IMR-90 (cell line): ENCODE measurements at places on chromosomes 3 and 15. TPM values are rescaled to one million over a fixed set of nuclear protein-coding genes. Genes with fewer than 3 reads are reported as not detected.

The CA12 gene
- total RNA-seq, result 33.7 and 36.4 TPM in 2 replicates

The GNB4 gene
- 112 and 131 TPM in 2 replicates for total RNA-seq

The DHX36 gene
- total RNA-seq, result 27.1 and 34.7 TPM in 2 replicates

The IMPG2 gene
- 0.18 and 0.28 TPM in 2 replicates for total RNA-seq

The SETD2 gene
- 20.1 and 30.3 TPM in 2 replicates for total RNA-seq

The SCAMP5 gene
- total RNA-seq, result 0.36 and 0.56 TPM in 2 replicates

The CCDC12 gene
- total RNA-seq, result 15.2 and 21.7 TPM in 2 replicates

The CCDC54 gene
- not detected in 2 replicates for total RNA-seq

The TAGLN3 gene
- total RNA-seq, result 3.2 and 3.6 TPM in 2 replicates

The C3orf85 gene
- not detected in 2 replicates for total RNA-seq

The ARNT2 gene
- total RNA-seq, result 14.7 and 19.0 TPM in 2 replicates

The LRRN1 gene
- total RNA-seq, result under 0.01 and 0.18 TPM in 2 replicates

The GP9 gene
- not detected in 2 replicates for total RNA-seq

GRCh38 chr3:67083277-67083676, 85.2 kb downstream of the KBTBD8 start:
- H3K4me1 ChIP-seq, result no peaks in the 10 kb centered on the region
- no peaks in the 10 kb centered on the region for H3K27me3 ChIP-seq
- no peak overlapping the region for H3K4me3 ChIP-seq
- H3K36me3 ChIP-seq, result no peaks in the 10 kb centered on the region

GRCh38 chr3:30034246-30034991, 572.0 kb upstream of the TGFBR2 start:
- no peaks in the 10 kb centered on the region for H3K4me1 ChIP-seq
- H3K4me3 ChIP-seq, result no peak overlapping the region
- DNase-seq, result no peak
- no peaks in the 10 kb centered on the region for H3K36me3 ChIP-seq
- H3K27ac ChIP-seq, result no peak overlapping the region

DNA sequence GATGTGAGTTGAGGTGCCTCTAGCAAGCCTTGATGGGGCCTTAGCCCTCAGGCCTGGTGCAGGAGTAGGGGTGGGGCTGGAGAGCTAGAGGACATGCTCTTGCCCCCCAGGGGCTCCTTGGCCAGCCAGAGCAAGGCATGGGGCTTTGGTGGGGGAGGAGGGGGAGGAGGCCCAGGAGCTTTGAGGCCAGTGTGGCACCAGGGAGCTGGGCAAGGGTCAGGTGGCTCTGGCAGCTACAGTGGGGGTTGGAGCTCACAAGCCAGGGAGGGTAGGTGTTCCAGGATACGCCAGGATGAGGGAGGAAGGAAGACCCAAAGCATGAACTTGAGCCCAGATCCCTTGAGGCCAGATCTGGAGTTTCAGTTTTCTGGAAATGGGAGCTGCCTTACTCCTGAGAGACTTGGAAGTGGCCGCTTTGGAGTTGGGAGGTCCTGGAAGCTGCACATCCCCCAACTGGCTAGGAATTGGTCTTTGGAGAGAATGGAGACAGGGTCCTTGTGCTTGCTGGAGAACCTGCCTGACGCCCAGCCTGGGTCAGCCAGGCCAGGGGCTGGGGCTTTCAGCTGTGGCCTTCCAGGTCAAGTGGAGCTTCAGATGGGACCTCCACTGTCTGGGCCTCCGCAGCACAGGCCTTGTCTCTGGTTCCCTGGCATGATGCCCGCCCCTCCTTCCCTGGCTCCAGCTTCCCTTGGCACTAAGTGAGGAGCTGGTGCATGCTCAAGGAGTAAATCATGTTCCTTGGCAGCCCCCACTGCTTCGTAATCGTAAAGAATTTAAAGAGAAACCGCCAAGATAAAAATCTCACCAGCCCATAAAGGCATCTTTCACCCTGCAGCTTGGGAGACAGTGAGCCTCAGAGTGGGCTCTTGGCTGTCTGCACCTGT, 8.7 kb downstream of the SEMA3F start:
- DNase-seq, result peak; percentile 93
- no peaks in the 10 kb centered on the region for H3K27me3 ChIP-seq
- peak overlapping the region; percentile 30 for H3K27ac ChIP-seq
- peaks cover 54% of the 10 kb centered on the region for H3K4me1 ChIP-seq
- H3K4me3 ChIP-seq, result no peak overlapping the region

GRCh38 chr15:92017882-92018534, 164.5 kb downstream of the SLCO3A1 start:
- no peak overlapping the region for H3K4me3 ChIP-seq
- H3K36me3 ChIP-seq, result no peaks in the 10 kb centered on the region
- H3K27me3 ChIP-seq, result no peaks in the 10 kb centered on the region
- H3K4me1 ChIP-seq, result no peaks in the 10 kb centered on the region

DNA sequence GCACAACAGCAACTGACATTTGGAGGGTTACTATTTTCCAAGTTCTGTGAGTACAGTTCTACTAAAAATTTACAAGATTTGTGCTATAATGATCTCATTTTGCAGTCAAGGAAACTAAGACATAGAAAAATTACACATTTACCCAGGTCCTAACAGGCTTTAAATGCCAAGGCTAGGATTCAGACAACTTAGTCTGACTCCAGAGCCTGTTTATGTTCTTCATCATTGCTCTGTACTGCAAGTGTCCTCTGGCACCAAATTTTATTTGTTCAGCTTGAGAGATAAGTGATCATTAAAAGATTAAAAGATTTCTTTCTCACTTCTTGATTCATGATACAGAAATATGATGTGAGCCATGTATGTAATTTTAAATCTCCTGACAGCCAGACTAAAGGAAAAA, 290.8 kb downstream of the UBE2E2 start:
- H3K4me3 ChIP-seq, result no peak overlapping the region
- DNase-seq, result no peak
- H3K36me3 ChIP-seq, result no peaks in the 10 kb centered on the region
- H3K27ac ChIP-seq, result no peak overlapping the region
- H3K27me3 ChIP-seq, result no peaks in the 10 kb centered on the region

- peak; percentile 99 for DNase-seq
- H3K27ac ChIP-seq, result peak overlapping the region; percentile 28
- peaks cover 15% of the 10 kb centered on the region for H3K4me1 ChIP-seq
- no peak overlapping the region for H3K4me3 ChIP-seq
- H3K27me3 ChIP-seq, result no peaks in the 10 kb centered on the region
Observed at GRCh38 chr15:88649286-88649733, 10.5 kb downstream of the ISG20 start.

DNA sequence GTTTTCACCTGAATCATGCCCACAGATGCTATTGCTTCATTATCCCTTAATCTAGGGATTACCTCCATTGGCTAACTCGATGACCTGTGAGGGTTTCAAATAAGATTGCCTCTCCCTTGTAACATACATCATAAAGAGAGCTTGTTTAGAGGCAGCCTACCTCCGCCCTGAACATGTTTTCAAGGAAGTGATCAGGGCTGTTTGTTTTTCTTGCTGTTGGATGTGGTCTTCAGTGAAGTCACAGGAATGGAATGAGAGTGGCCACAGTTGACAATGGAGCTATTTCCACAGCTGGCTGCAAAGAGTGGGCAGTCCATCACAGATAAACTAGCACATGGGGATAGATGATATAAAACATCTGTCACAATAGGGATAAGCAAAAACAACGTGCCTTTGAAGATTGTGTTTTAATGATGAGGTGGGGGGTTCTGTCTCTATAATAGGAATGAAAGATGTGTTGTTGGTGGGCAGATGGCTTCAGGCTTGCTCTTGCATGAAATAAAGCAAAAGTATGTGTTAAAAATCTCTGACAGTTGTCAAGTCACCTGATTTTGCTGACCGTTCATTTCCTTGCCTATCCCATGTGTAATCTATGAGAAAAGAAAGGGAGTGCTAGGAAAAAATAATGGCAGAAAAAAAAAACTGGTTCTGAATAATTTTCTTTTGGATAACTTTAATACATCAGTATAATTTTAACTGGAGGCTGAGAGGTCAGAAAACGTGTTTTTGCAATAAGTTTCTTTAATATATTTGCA, 642.3 kb downstream of the RBMS3 start:
- H3K4me1 ChIP-seq, result peaks cover 7% of the 10 kb centered on the region
- H3K4me3 ChIP-seq, result no peak overlapping the region
- no peaks in the 10 kb centered on the region for H3K36me3 ChIP-seq
- H3K27ac ChIP-seq, result no peak overlapping the region
- no peaks in the 10 kb centered on the region for H3K27me3 ChIP-seq
- DNase-seq, result peak; percentile 95

- H3K27ac ChIP-seq, result no peak overlapping the region
- H3K27me3 ChIP-seq, result no peaks in the 10 kb centered on the region
- H3K4me1 ChIP-seq, result no peaks in the 10 kb centered on the region
- no peak overlapping the region for H3K4me3 ChIP-seq
- no peak for DNase-seq
Observed at GRCh38 chr3:35263477-35263876, 375.8 kb upstream of the ARPP21 start.

- no peak overlapping the region for H3K4me3 ChIP-seq
- no peaks in the 10 kb centered on the region for H3K36me3 ChIP-seq
- H3K27me3 ChIP-seq, result peaks cover 4% of the 10 kb centered on the region
- H3K27ac ChIP-seq, result no peak overlapping the region
Observed at GRCh38 chr15:90839187-90840071, 29.0 kb upstream of the FURIN start.

GRCh38 chr3:184347321-184348056, 10.1 kb downstream of the FAM131A start:
- DNase-seq, result no peak
- no peak overlapping the region for H3K4me3 ChIP-seq
- H3K27me3 ChIP-seq, result no peaks in the 10 kb centered on the region
- H3K4me1 ChIP-seq, result peaks cover 14% of the 10 kb centered on the region

- no peak overlapping the region for H3K4me3 ChIP-seq
- H3K36me3 ChIP-seq, result no peaks in the 10 kb centered on the region
- no peak overlapping the region for H3K27ac ChIP-seq
- no peaks in the 10 kb centered on the region for H3K27me3 ChIP-seq
Observed at GRCh38 chr3:138846262-138846791, 11.6 kb upstream of the PIK3CB start.

DNA sequence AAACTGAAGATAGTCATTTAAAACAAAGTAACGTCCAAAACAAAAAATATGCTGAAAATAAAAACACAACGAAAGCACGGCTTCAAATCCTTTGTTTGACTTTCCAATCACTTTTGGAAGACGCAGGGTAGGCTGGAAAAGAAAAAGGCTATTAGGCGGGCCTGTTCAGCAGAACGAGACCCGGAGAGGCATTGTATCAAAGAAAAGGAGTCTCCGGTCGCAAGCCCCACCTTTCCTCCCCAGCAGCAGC, 691 bp downstream of the SENP7 start:
- DNase-seq, result no peak
- peak overlapping the region; percentile 78 for H3K27ac ChIP-seq
- no peaks in the 10 kb centered on the region for H3K27me3 ChIP-seq
- H3K4me1 ChIP-seq, result 0 out of 2 replicates have a peak, but pooled peaks cover 2% of the 10 kb centered on the region
- no peaks in the 10 kb centered on the region for H3K36me3 ChIP-seq
- H3K4me3 ChIP-seq, result peak overlapping the region; percentile 80

GRCh38 chr3:164533275-164533674, 545.0 kb downstream of the SI start:
- no peak overlapping the region for H3K4me3 ChIP-seq
- DNase-seq, result no peak
- no peaks in the 10 kb centered on the region for H3K36me3 ChIP-seq

GRCh38 chr3:194518652-194519051, 31.9 kb upstream of the ATP13A3 start:
- DNase-seq, result peak; percentile 82
- H3K36me3 ChIP-seq, result no peaks in the 10 kb centered on the region
- peaks cover 15% of the 10 kb centered on the region for H3K4me1 ChIP-seq
- peak overlapping the region; percentile 1; the same call in 1 of the 2 replicates for H3K27ac ChIP-seq
- no peak overlapping the region for H3K4me3 ChIP-seq
- H3K27me3 ChIP-seq, result no peaks in the 10 kb centered on the region

DNA sequence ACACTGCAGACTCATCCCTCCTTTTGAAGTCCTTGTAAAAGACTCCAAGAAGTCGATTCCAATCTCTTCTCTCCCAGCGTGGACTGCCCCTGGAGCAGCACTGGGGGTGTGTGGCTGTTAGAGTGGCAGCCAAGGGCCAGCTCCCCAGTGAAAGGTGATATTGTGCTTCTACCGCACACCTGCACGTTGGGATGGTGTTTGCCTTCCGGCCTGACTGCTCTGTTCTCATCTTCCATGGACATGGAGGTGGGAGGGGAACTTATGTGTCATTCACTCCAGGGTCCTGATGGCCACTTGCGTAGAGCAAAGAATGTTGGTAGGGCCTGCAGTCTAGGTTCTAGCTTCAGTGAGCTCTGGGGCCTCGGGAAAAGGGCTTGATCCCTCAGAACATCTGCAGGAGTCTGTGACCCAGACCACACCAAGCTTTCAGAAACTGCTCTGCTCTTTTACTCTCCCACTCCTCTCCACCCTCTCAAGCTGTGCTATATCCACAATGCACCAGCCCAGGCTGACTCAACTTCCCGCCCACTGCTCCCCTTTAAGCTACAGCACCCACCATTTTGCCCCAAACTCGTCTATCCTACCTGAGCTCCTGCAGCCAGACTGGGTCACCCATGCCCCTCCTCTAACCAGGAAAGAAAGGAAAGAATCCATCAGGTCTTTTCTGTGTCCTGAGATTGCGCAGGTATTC, 31.3 kb downstream of the LIPC start:
- no peaks in the 10 kb centered on the region for H3K27me3 ChIP-seq
- no peaks in the 10 kb centered on the region for H3K36me3 ChIP-seq
- H3K27ac ChIP-seq, result no peak overlapping the region
- H3K4me1 ChIP-seq, result peaks cover 10% of the 10 kb centered on the region

- H3K27ac ChIP-seq, result no peak overlapping the region
- H3K36me3 ChIP-seq, result no peaks in the 10 kb centered on the region
- no peaks in the 10 kb centered on the region for H3K27me3 ChIP-seq
- peak; percentile 6 for DNase-seq
- H3K4me1 ChIP-seq, result no peaks in the 10 kb centered on the region
Observed at GRCh38 chr3:89032346-89033013, 74.9 kb upstream of the EPHA3 start.

DNA sequence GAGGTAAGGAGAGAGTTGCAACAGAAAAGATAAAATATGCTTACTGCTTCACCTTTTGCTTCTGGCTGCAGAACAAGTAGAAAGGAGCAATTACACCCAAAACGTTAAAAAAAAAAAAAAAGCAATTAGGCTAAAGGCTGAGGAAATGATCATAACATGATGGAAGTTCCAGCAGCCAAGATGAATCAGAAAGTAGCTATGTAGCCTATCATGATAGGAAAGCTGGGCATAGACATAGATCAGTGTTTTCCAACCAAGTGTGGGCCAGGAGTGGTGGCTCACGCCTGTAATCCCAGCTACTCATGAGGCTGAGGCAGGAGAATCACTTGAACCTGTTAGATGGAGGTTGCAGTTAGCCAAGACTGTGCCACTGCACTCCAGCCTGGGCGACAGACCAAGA, 52.6 kb downstream of the AGTR1 start:
- no peaks in the 10 kb centered on the region for H3K4me1 ChIP-seq
- no peaks in the 10 kb centered on the region for H3K36me3 ChIP-seq
- no peaks in the 10 kb centered on the region for H3K27me3 ChIP-seq
- no peak overlapping the region for H3K27ac ChIP-seq
- H3K4me3 ChIP-seq, result no peak overlapping the region

DNA sequence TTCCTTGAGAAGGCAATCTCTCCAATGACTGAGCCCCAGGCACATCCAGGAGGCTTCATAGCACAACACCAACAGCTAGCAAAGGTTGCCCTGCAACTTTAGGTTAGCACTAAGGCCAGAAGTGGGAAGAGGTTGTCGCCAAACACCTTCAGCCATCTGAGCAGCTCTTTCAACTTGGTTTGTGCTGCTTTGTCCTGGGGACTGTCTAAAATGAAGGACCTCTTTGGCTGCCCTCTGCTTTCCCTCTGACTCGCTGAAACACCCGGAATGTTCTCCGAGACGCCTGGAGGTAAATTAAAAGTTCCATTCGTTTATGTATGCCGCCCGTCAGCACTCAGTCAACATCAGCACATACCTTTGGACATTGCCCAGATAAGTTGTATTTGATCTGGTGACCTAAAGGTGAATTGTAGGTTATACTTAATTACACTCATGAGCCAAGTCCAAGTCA, 121.2 kb upstream of the NR2F2 start:
- no peaks in the 10 kb centered on the region for H3K36me3 ChIP-seq
- H3K27me3 ChIP-seq, result no peaks in the 10 kb centered on the region
- no peaks in the 10 kb centered on the region for H3K4me1 ChIP-seq
- no peak overlapping the region for H3K4me3 ChIP-seq
- DNase-seq, result no peak
